ENCODE measurements at places on chromosomes 12 and 14.

DNA sequence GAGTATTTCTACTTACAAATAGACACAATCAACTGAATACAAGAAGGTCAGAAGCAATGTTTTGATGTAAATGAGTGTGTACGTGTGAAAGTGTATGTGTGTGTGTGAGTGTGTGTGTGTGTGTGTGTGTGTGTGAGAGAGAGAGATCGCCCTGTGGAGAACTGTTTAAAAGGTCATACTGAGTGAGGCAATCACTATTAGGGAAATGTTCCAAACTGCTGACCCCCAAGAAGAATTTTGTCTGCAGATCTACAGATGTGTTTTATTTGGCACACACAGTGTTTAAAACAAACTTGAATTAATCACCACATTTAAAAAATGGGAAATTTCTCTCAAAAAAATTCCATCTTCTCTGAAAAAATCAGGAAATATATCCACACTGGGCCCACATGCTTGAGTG, 1069.1 kb downstream of the SLC6A15 start:
- ATAC-seq = no peak

- no peak for ATAC-seq
Measured at GRCh38 chr12:92602476-92602875, 100.3 kb upstream of the PLEKHG7 start.

DNA sequence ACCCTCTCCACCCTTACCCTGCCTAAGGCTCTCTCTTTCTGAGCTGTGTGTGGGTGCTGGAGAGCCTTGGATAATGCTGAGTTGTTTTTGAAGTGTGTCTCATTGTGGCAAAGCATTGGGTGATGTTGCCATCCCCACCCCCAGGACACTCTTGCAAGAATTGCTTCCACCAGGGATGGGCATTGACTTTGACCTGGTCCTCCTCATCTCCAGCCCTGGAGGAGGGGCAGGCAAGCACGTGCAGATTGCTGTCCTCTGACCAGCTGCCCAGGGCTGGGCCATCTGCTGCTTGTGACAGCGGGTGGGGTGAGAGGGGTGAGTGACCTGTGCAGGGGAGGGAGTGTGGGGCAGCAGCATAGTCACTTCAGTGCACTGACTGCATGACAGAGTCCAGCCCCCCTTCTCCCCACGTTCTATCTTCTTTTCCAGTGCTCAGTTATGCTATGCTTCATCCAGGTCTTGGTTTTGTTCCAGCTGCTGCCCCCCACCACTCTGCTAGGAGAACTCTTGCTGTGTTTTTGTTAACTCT, 26.2 kb downstream of the SUSD6 start:
- ATAC-seq = no peak

DNA sequence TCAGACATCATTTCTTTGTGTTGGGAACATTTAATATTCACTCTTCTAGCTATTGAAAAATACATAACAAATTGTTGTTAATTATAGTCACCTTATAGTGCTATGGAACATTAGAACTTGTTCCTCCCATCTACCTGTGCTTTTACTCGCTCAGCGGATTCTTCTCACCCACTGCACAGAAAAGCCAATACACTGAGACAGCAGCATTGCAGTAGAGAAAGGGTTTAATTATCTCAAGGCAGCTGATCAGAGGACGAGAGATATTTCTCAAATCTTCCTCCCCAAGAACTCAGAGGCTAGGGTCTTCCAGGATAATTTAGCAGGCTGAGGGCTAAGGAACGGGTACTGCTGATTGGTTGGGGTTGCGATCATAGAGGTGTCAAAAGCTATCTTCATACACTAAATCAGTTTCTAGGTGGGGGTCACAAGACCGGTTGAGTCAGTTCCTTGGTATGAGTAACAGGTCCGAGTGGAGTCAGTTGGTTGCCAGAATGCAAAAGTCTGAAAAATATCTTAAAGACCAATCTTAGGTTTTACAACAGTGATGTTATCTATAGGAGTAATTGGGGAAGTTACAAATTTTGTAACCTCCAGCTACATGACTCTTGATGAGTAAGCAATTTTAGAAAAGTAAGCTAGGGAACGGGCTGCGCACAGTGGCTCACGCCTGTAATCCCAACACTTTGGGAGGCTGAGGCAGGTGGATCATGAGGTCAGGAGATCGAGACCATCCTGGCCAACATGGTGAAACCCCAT, 173.1 kb downstream of the FBXL14 start:
- no peak for ATAC-seq

DNA sequence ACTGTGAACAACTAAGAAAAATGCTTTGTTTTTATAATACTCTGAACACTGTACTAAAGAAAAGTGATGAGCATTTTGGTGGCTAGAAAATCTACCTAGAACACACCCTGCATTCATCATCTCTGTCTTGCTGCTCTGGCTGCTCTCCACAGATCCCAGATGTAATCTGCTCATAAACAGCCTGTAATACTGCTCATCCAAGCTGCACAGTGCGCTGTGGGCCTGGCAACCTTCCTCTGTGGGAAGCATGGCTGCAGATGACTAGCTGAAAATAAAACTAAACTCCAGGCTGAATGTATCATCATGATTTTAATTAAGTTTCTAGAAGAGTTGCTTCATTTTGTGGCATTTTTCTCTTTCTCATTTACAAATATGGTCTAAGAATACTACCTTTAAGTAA, 200.7 kb downstream of the SLC2A13 start:
- ATAC-seq = no peak

GRCh38 chr14:33963892-33964291, 13.0 kb upstream of the EGLN3 start:
- no peak for ATAC-seq

- no peak for ATAC-seq
Measured at GRCh38 chr12:67621112-67621511, 27.4 kb upstream of the DYRK2 start.

DNA sequence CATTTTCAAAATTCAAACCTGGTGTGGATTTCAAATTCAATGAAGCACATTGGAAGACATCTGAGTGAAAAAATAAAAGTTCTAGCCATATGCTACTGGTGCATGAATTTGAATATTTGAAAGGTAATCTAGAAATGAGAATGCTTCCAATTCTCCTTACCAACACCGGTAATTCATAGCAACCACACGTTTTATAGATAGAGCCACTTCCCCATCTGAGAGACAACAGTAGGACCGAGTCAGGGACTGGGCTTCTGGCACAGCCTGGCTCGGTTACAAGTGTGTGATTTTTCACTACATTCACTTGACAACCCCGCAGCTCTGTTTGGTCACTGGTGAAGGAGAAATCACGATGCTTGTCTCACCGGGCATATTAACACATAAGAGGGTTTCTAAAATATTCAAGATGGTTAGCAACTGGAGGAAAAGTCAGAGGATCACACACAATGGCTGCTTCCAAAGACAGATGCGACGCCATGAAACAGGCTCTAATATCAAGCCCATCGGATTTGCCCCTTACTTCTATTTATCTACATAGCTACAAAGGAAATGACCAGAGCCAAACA, 86.5 kb upstream of the FOXN3 start:
- ATAC-seq = peak; percentile 81

DNA sequence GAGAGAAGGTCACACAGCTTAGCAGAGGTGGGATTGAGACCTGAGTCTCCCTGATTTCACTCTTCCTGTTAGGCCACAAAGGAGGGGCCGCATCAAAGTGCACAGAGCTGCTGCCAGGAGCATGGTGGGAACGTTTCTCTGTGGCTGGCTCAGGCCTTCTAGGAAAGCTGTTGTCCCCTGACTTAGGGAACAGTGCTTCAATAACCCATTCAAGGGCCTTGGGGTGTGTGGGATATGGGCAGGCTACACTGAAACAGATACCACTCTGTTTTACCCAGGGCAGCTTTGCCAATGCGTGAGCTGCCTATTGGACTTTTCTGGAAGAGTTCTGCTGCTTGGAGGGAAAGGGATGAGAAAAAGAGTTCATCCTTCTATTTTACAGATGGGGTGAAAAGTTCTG, 110.0 kb downstream of the ADCK1 start:
- no peak for ATAC-seq

- peak; percentile 54 for ATAC-seq
Measured at GRCh38 chr12:116066381-116067230, 210.9 kb downstream of the MED13L start.

GRCh38 chr12:12996209-12996608, 3.9 kb downstream of the HEBP1 start:
- no peak for ATAC-seq

DNA sequence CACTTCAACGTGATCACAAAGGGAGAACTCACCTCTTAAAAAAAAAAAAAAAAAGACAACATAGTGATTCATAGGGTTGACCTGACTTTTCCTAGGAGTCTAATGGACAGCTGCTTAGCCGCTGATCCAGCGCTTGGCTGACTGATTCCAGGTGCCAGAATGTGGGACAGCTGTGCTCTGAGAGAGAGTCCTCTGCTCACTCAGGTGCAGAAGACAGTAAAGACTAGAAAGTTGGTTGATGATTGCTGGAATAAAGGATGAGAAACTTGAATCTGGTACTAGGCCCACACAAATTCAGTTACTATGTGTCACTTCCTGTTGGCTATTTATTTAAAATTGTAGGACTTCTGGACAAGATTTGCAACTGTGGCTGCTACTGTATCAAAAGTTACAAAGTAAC, 229.4 kb downstream of the CHST11 start:
- no peak for ATAC-seq

- ATAC-seq = no peak
Measured at GRCh38 chr12:80823393-80823792, 106.7 kb downstream of the MYF5 start.

GRCh38 chr14:103733651-103734050, 18.0 kb downstream of the ZFYVE21 start:
- ATAC-seq = no peak

DNA sequence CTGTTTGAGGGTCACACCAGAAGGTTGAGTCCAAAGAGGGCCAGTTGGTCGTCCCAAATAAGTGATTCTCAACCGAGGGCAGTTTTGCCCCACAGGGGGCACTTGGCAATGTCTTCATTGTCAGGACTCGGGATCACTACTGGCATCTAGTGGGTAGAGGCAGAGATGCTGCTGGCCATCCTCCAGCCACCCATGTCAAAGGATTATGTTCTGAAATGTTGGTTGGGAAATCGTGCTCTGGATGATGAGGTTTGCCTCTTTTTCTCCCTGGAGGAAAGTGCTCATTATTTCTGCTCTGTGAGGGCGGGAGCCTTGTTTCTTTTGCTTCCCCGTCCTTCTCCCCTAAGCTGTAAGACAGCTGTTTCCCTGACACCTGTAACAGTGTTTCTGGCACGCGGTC, 3.6 kb downstream of the ZNF839 start:
- no peak for ATAC-seq

DNA sequence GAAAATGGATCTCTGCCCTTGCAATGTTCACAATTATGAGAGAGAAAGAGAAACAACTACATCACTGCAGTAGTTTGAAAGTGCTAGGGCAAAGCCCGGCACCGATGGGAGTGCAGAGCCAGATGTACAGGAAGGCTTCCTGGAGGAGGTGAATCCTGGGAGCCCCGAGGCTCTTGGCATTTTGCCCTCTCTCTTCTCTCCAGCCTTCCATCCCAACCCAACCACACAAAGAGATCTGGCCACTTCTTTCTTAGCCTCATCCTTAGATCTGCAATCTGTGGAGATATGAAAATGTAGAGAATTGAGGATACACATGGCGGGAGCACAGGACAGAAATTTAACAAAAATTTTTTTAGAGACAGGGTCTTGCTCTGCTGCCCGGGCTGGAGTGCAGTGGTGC, 3.3 kb upstream of the PAPLN start:
- ATAC-seq = no peak

DNA sequence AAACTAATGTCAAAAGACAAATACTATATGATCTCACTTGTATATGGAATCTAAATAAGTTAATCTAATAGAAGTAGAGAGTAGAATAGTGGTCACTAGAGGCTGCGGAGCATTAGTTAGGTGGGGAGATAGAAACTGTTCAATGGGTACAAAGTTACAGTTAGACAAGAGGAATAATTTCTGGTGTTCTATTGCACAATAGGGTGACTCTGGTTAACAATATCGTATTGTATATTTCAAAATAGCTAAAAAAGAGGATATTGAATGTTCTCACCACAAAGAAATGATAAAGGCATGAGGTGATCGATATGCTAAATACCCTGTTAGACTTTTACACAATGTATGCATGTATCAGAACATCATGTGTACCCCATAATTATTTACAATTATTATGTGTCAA, 42.9 kb downstream of the IGF1 start:
- no peak for ATAC-seq

- peak; percentile 98 for ATAC-seq
Measured at GRCh38 chr12:94240171-94240570, 91.8 kb downstream of the PLXNC1 start.

DNA sequence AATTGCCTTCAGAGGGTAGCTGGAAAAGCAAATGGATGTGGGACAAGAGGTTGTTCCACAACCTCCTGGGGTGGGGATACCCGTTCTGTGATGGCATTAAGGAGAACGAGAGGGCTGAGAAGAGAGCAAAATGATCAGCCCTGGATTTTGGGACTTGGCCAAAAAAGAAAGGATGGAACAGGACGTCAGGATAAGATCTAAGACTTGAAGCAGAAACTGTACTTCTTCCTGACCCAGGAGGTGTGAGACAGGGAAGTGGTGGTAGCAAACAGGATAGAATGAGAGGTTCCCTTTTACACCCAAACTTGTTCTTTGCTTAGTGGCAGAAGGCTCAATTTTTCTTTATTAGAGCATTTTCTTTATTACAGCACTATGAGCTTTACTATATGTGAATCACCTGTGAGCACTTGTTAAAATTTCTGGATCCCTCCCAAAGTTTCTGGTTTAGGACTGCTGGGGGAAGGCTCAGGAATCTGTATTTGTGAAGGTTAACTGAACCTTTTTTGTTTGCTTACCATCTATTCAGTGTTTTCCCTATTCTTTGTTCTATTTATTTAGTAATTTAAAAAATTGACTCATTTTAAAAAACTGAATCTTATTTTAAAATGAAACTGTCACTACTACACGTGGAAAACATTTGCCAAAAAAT, 59.2 kb downstream of the ERC1 start:
- no peak for ATAC-seq

DNA sequence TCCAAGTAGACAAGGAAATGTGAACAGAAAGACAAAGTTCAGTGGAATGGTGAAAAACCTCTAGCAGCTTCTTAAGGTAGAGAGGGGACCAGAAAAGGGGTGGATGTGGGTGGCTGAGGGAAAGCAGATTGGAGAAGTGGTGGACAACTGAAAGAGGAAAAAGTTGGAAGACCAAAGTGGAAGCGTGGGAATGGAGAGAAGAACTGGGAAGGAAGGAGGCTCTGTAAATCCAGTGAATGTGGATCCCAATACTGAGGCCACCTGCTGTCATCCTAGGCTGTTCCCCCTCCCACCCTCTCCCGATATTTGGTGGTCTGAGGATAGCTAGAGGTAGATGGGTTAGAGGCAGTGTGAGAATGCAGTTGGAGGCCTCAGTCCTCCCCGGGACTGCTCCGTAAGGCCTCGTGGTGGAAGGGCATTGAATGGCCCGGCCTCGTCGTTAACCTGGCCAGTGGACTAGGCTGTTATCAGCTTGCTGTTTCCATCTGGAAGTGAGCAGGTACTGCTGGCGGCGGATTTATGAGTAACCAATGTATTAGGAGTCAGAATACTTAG, 822 bp upstream of the POU6F1 start:
- no peak for ATAC-seq

DNA sequence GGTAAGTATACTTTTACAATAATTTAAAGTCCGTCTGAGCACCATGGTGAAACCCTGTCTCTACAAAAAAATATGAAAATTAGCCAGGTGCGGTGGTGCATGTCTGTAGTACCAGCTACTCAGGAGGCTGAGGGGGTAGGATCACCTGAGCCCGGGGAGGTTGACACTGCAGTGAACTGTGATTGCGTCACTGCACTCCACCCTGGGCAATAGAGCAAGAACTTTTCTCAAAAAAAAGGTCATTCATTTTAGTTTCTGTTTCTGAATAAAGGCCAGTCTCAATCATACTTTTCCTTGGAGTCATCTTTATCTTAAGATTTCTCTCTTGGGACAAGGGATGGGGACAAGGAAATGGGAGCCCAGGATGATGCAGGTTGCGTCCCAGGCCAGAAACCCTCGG, 12.9 kb downstream of the ANKRD13A start:
- ATAC-seq = peak; percentile 96

All from stimulated activated memory B cell treated with anti-CD40 and anti-IgM and Interleukin-4, amounts not matched to agents 10 μg/mL and 1 μg/mL and 100 μg/mL, for 72 hours (primary cell).